ENCODE measurements at places on chromosomes 1 and 21. TPM values are rescaled to one million over a fixed set of nuclear protein-coding genes. Genes with fewer than 3 reads are reported as not detected.

DNA sequence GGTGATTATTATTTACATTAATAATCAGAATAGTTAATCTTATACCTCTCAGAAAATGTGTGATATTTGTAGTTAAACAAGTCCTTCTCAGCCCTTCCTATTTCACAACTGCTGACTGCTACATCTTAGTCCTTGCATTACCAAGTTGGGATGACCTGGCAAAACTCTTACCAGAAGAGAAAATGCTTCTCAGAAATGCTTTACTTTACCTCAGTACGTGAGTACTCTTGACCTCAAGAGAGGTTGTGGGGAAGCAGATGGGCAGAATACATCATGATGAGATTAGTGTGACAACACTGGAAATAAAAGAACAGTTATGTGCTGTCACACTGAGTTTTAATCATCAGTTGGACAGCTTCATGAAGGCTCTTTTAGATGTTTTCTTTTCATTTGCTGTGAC lies 16.2 kb downstream of the CFAP126 start:
- no peak for DNase-seq

CXADR gene
- polyA plus RNA-seq: 43.2 TPM

DNA sequence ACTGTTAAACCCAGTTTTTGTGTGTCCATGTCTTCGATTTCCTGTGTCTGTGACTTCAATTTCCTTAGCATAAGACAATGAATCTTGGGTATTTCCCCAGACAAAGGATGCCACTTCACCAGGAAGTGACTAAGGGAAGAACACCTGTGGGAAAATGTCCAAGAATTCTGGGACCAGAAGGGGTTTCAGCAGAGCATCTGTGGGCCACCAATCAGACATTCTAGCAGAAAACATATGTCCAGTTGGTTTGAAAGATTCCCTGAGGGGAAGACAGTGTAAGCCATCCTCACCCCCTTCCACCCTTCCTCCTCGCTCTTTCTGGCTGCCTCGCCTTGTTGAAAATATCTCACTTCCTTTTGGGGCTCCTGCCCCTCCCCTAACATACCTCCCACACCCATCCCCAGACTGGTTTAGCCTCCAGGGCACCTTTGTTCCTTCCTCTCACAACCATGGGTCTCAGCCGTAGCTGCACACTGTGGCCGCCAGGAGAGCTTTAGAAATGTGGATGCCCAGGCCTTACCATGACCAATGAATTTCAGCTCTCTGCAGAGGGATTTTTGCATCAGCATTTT lies 25.5 kb upstream of the IFNAR1 start:
- no peak for DNase-seq

SMIM1 gene
- polyA plus RNA-seq: 6.6 TPM

GRCh38 chr21:33308586-33309490 lies 15.9 kb upstream of the IFNAR1 start:
- no peak for DNase-seq

DNA sequence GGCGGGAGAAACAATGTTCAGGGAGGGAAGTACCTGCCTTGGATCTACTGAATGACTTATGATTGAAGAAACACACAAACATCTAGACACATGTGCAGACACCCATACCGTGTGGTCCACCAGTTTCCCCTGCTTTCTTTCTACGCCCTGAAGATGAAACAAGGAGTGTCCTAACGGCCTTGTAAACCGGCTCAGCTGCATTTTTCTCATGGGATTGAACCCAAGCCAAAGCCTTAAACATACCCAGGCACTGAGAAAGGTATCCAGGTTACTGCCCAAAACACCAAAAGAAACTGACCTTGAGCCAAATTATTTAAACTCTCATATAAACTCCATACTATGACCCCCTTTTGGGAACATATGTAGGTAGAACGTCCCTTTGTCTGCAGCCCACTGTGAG lies 630.0 kb upstream of the RGS18 start:
- no peak for DNase-seq

DNA sequence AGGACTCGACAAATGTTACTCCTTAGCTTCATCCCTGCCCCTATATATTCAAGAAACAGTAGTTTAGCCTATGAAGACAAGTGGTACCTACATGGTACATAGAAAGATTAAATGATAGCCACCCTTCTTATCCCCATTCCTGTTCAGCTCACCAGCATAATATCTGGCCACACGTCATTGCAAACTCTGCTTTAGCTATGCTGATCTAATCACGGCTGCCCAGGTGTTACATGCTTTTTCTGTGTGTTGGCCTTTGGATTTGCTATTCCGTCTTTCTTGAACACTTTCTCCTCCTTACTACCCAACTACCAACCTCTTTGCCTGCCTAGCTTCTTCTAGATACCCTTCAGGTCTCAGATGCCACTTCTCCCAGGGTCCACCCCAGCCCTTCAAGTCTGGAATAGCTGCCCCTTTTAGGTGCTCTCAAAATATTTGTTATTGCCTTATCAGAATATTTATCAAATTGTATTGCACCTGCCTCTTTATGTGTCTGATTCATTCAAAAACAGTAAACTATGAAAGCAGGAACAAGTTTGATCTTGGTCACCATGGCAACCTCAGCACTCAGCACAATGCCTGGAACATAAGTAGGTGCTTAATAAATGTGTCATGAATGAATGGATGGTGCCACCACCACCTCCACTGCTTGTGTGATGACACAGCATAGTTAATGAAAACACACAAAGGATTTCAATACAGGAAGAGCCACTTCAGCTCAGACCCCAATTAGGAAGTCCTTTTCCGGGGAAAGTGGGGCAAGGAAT lies 11.4 kb upstream of the DNASE2B start:
- DNase-seq: no peak

MFSD2A gene
- polyA plus RNA-seq: 2.0 TPM

SLC45A1 gene
- 2.8 TPM for polyA plus RNA-seq

GRCh38 chr21:45430521-45431501 lies 25.8 kb downstream of the COL18A1 start:
- no peak for DNase-seq

DNA sequence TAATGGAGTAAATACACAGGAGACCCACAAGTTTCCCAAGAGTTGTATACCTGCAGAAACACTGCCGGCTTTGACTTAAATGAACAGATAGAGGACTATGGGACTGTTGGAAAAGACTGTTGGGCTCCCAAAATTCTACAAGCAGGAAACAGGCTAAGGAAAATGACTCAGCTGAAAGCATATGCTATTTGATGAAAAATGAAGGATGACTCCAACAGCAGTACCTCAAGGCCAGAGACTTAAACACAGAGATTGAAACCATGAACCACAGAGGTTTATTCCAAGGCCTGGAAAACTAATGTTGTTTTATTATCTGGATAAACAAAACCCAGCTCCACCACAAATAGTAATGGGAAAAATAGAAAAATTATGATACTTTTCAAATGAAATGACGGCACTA lies 187.7 kb downstream of the TNFSF18 start:
- DNase-seq: no peak

GRCh38 chr1:151213560-151213959 lies 15.2 kb downstream of the PIP5K1A start:
- no peak for DNase-seq

GRCh38 chr1:180571060-180571831 lies 12.5 kb downstream of the OVAAL start:
- no peak for DNase-seq

DNA sequence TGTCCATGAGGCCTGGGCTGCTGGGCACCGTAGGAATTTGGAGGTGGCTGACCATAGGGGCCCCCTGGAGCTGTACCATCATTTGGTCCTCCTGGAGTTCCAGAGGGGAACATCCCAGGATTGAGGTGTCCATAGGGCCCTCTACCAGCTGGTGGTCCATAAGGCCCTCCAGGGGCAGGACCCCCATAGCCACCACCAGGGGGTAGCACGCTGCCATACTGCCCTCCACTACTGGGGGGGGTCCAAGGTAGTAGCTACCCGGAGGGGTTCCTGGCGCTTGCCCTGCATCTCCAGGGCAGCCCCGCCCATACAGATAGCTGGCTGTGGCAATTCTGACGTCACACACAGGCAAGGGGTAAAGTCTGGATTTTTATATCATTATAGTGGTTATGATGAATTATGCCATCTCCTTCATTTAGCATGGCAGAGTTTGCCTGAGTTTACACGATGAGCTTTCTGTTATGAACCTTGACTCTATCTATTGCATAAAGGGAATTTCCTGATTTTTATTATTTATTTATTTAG lies 13.2 kb downstream of the MDM4 start:
- no peak for DNase-seq

BTBD19 gene
- 20.9 TPM for polyA plus RNA-seq

Measured in left kidney (tissue), 8 donors.